Stimulated activated CD8-positive, alpha-beta memory T cell treated with anti-CD3 and anti-CD28 coated beads, Interleukin-4, amount 100 ng/mL, for 1 hour (primary cell): ENCODE measurements at places on chromosomes 6 and 20.

DNA sequence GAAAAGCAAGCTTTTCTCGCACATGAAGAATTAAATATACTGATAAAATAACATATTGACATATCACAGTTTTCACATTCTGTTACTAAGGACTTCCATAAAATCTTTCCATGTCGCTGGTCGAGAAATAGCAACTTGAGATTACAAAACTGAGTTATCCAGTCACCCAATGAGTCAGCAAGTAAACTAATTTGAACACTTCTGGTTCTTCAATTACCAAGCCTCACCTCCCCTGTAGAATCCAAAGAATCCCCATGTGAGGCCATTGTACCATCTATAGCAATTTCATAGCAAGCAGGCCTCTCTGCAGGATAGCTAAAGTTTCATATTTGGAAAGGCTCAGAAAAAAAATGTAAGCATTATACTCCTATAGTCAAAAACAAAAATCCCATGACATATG lies 87.3 kb downstream of the PKHD1 start:
- DNase-seq: no peak

DNA sequence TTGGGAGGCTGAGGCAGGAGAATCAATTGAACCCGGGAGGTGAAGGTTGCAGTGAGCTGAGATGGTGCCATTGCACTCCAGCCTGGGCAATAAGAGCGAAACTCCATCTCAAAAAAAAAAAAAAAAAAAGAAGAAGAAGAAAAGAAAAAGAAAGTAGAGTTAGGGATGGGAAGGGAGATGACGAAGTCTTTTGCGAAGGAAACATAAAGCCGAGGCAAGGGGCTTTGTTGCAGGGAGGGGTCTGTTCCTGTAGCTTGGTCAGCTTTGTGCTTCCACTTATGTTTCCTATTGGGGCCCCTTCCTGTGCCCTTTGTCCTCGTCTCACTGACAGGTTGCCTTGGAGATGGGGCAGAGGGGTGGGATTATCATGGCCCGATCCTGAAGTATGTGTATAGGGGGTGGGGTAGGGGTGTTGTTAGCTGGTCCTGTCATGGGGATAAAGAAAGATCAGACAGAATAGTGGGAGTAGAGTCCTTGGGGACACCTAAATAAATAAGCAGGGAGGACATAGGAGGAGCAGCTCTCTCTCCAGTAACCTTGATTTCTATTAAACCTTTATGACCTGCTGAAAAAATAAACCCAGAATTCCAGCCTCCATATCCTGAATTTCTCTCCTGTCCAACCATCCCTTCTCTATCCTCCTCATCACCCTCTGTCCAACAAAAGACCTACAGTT lies 1.1 kb upstream of the CLIC1 start:
- no peak for DNase-seq

- no peak for DNase-seq
Observed at GRCh38 chr6:85163156-85164080, 286.5 kb upstream of the NT5E start.

- peak; percentile 33 for DNase-seq
Observed at GRCh38 chr6:63636518-63637021, 968 bp downstream of the PHF3 start.

- DNase-seq: no peak
Observed at GRCh38 chr6:107658920-107659865, 164.9 kb downstream of the SCML4 start.

DNA sequence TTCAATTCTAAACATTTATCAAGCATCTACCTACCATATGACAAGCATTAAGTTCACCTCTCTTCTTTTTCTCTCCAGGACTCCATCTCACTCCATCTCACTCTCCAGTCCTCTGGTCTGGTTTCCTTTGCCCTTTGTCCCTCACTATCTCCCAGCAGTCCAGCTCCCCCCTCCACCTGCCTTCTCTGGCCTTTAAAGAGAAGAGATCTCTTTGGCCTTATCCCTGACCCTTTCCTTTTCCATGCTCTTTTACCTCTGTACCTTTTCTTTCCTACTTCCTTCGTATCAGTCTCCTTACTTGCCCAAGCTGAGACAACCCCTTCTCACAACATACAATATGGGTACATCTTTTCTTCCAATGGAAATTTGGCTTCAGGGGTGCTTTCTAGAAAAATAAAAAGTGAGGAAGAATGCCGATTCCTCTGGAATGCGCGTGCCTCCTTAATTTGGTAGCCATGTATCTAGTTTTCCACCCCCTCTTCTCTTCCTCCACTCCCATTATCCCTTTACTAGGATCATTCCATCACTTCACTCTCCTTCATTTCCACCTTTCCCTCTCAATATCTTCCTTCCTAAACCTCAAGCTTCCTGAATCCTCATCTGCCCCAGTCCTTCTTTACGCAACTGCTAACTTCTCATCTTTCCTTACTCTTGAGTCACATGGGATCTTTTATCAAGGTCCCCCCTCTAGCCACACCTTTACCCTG lies 745 bp upstream of the AGPAT1 start:
- DNase-seq: no peak

DNA sequence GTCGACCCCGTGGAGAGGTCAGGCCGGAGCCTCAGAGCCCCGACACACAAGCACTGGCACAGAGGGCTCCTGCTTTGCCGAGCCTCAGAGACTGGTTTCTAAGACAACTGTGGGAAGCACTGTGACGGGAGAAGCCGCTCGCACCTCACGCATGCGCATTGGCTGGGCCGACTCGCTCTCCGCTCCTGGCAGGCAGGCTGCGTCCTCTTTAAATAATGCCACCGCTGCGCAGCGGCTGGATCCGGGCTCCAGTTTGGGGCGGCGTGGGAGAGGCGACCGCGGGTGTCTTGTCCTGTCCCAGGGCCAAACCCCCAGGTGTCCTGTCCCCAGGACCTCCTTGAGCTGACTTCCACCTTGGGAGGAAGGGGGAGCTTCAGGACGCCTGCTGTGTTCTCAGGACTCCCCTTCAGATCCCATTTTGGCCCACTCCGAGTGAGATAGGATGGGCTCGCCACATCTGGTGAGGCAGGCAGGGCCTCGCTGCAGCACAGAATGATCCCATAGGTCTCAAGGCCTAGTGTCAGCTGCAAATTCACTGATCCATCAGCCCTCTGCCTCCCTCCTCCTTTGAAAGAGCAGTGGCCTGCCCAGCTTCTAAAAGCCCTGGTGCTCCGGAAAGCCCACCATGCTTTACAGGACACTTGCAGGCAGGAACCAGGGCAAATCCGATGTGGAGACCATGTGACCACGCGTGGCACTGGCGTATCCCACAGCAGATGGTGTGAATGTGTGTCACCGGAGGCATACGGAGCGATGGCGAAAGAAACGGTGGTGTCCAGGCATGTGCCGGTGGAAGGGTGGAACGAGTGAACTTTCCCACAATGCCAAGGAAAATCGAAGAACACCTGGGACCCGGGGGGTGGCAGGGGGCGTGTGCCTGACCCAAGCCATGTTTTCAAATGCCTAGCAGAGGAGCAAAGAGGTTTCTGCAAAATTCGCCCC lies 169.3 kb upstream of the ZNF337 start:
- DNase-seq: no peak

- no peak for DNase-seq
Observed at GRCh38 chr6:257774-258173, 34.5 kb upstream of the DUSP22 start.

DNA sequence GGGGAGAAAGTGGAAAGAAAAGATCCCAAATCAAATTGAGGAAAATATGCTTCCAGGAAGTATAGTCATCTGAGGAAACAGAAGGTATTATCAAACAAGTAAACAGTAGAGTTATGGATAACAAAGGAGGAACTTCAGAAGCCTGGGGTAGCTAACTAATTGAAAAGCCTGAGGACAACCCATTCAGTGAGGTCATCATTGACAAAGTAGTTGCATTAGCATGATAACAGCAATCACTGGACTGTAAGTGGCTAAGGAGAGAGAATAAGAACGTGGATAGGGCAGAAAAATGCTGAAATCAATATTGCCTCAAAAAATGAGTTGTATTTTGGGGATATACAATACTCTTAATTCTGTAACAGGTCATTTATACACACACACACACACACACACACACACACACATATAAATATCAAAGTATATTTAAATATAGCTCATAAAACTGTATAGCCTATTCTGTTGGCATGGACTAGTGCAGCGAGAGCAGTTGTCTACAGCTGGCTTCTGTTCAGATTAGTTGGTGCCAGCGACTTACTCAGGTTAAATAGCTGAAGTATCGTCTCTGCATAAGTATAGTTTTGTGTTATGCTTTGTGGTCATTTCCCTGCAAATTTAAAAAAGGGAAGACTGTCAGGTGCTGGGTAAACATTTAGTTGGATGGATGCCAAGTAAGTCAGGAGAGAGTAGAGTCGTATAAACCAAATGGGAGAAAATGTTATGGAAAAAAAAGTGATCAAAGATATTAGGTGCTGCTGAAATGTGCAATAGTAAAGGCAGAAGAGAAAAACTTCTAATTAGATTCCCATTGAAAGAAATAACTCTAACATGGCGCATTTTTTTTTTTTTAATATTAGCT lies 33.8 kb upstream of the CTAGE9 start:
- DNase-seq: no peak

GRCh38 chr6:111338843-111339242 lies 144.2 kb downstream of the REV3L start:
- no peak for DNase-seq

GRCh38 chr20:51043811-51044210 lies 20.9 kb upstream of the KCNG1 start:
- no peak for DNase-seq

DNA sequence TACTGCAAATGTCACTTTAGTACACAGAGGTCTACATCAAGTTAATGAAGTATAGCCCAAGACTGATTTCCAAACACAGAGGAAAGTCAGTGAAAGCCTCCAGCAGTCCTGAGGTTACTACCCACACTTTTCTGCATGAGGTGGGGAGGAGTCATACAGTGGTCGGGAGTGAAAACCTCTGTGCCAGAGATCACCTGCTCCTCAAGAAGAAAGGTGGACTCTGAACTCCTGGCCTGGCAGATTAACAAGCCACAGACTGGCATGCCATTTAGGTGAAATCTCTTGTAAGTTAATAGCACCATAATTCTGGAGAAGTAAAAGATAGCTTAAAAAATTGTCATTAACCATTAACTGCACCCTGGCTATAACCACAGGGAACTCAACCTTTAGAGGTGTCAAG lies 125.0 kb upstream of the LAMP5 start:
- no peak for DNase-seq

DNA sequence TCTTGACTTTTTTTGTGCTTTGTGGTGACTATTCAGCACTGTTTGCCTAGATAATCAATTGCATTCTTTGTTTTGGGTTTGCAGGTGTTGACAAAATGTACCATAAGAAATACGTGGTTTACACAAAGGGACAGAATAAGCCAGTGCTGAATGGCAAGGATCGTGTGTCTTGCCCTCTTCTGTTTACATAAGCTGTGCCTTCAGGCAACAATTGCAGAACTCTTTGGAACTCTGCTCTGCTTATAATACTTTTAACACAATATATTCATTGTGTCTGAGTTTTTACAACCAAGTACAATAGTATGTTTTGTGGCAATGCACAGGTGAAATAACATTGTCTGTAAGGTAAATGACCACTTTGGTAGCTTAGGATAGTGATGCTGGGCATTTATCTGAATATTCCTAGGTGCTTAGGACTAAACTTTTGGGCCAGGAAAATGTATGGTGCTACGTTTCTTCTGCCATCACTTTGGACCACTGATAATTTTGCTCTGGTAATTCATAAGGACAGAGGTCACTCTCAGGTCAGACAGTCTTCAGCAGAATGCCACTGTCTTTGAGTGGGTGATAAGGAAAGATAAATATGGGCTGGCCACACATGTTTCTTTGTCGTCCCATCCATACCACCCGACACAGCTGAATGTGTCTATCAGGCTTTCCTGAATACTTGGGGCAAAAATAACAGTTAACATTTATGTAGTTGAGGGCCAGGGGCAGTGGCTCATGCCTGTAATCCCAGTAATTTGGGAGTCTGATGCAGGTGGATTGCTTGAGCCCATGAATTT lies 344.6 kb upstream of the IMPG1 start:
- no peak for DNase-seq

GRCh38 chr20:50673466-50674137 lies 17.7 kb downstream of the RIPOR3 start:
- no peak for DNase-seq

GRCh38 chr6:66965227-66965626 lies 1258.2 kb upstream of the EYS start:
- no peak for DNase-seq

DNA sequence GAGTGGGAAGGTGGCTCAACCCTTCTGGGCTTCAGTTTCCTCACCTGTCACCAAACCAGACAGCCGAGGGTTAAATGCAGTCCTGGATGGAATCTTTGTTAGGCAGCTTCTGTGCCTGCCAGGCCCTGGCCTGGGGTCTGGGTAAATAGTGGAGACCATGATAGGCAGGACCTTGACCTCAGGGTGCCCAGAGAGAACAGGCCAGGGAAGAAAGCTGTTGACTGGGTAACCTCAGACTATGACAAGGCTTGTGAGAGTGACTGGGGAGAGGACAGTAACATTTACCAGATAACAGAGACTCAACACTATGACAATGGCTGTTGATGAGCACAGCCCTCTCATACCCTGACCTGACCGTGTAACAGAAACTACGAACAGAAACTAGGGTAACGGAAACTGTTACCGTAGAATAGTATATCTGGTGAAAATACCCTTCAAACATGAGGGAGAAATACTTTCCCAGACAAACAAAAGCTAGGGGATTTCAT lies 218.3 kb downstream of the PREX1 start:
- no peak for DNase-seq

- no peak for DNase-seq
Observed at GRCh38 chr6:52981222-52981900, 13.7 kb downstream of the GSTA4 start.

DNA sequence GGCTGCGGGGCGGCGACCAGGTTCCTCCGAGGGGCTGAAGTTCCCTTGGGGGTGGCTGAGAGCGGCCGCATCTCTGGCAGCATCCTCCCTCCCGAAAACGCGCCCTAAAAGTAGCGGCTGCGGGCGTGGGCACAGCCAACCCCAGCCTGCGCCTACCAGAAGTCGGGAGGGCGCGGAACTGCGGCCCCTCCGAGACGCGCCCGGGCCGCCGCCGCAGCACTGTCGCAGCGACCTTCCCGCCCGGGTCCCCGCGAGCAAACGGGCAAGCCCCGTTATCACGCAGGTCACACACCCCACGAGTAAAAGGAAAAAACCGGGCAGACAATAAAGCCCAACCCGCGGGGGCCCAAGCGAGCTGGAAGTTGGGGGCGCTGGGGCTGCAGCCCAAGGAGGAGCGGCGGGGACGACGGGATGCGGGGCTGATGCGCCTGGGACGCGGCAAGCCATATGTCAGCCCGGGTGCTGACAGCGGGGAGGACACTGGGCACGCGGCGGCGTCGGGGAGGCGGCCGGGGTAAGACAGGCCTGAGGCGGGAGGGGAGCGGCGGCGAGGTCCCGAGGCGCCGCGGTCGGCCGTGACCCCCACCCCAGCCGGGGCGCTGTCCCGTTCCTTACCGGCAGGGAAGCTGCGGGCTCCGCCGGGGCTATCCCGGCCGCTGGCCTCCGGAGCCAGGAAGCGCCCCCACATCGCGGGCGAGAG lies 659 bp downstream of the CEP85L start:
- peak; percentile 7 for DNase-seq
